ENCODE measurements at places on chromosomes 2 and 18.

- no peak for DNase-seq
Measured at GRCh38 chr2:146873646-146874259, 971.1 kb upstream of the ACVR2A start.

DNA sequence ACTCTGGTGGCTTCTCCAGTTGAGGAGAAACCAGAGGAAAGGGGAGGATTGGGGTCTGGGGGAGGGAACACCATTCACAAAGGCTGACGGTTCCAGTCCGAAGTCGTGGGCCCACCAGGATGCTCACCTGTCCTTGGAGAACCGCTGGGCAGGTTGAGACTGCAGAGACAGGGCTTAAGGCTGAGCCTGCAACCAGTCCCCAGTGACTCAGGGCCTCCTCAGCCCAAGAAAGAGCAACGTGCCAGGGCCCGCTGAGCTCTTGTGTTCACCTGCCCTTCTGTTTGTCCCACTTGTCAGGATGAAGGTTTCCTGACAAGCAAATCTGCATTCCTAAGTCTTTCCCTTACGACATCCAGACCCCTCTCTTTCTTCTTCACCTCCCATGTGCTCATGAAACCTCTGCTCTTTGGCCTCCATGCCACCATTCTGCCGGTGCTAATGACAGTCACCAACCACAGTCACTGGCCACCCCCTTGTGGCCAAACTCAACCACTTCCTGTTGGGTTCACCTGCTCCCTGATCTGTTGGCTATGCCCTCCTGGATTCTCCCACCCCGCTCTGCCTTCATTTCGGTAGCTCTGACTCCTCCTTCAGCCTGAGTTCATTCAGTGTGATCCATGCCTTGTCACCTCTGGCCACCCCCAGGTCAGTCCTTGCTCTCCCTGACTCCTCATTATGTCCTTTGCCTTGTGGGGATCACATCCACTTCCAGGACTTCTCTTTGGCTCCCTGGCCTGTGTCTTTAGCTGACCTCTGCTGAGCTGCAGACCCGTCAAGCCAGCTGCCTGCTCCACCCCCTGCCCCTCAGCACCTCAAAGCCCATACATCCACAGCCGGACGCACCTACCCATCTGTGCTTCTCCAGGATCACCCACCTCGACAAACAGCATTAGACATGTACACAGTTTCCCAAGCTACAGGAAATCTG is 17.6 kb downstream of the EMX1 start:
- no peak for DNase-seq

DNA sequence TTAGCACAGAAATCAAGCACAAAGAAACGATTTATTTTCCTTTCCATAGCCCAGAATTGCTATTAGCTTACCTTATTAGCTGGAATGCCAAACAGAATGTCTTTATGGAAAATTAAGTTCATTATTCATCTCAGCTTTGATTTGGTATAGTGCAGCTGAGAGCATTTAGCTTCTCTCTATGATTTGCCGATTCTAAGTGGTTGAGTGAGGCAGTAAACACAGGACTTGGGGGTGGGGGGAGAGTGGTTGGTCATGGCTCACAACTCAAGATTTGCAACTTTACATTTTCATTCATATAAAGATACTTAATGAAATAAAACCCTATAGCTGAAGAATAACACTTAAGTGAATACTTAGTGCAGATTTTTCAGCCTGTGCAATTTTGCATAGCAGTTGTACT is 395.2 kb downstream of the TGIF1 start:
- DNase-seq, result no peak

GRCh38 chr2:127562936-127563335 is 27.5 kb downstream of the MYO7B start:
- no peak for DNase-seq

GRCh38 chr18:37299471-37300304 is 265.9 kb downstream of the CELF4 start:
- peak; percentile 91 for DNase-seq

GRCh38 chr2:5549771-5550170 is 142.4 kb upstream of the SOX11 start:
- no peak for DNase-seq

DNA sequence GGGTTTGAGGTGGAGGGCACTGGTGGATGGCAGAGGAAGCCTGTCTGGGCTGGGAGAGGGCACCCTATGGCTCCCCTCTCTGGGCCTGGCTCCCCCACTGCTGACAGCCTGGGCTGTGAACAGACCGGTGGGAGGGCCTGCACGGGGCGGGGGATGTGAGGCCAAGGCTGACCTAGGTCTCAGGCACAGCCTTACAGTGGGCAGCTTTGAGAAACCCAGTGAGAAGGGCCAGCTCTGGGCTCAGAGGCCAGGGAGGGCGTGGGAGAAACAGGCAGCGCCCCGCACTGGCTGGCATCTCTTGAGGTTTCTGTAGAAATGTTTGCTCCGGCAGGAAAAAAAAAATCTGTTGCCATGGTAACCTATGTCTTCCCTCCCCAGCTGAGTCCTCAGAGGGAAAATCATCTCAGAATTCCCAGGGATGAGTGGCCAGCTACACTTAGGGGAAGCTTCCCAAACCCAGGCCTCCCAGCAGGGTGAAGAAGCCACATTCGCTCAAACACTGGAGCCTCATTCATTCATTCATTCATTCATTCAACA is 71.7 kb upstream of the TAF1B start:
- DNase-seq, result peak; percentile 95

DNA sequence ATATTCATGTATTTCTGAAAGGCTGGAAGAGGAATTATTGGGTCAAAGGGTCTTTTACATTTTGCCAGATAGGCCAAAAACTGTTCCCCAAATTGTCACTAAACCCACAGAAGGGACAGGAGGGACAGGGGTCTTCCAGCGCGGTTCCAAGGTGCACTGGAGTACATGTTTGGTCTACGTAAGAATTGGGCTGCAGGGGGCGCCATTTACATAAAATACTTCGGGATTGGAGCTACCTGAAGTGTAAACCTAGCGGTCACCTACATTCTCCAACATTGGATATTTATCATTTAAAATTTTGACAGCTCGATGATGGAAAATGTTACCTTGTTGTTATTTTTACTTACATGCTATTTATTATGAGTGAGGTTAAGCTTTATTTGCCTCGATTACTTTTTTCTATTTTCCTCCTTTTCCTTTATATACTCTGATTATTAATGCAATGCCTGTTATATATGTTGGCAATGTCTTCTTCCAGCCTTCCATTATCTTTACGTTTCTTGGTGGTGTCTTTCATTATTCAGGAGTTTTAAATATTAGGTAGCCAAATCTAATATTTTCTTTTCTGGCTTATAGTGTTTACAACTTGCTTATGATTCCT is 43.0 kb upstream of the RAB6C start:
- no peak for DNase-seq

DNA sequence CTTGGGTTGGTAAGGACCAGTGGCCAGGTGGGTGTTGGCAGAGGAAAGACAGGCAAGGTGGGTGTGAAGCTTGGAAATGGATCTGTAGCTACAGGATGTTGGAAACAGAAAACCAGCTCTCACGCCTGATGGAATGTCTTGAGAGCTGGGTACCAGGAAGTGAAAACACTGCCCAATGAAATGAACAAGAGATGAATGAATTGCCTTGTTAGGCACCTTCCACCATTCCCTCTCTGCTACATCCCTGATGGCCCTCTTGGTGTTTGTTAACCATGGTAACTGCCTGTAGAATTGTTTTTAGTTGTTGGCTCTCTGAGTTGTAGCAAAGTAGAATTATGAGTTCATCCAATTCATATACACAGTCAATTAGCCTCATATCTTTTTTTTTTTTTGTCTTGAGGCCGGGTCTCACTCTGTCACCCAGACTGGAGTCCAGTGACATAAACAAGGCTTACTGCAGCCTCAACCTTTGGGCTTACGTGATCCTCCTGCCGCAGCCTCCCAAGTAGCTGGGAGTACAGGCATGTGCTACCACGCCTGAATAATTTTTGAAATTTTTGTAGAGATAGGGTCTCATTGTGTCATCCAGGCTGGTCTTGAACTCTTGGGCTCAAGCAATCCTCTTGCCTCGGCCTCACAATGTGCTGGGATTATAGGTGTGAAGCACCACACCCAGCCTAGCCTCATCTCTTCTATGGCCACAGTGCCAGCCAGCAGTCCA is 9.5 kb downstream of the KCMF1 start:
- no peak for DNase-seq

GRCh38 chr18:33761363-33761762 is 183.3 kb downstream of the ASXL3 start:
- DNase-seq, result peak; percentile 18

DNA sequence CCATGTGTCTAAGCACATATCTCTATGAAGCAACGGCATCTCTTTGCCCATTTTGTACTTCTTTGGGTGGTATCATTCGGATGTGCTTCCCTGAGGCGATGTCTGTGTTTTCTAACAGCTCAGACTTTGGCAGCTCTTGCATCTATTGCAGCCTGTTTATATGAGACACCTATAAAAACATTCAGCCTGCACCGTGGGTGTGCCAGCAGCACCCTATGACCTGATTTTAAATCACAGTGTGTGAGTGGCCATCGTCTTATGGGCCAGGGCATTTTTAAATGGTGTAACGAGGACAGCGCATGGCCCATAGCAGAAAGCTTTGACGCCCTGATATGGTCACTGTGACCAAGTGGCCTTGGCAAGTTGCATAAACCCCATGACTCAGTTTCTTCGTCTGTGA is 12.9 kb downstream of the NPAS2 start:
- DNase-seq, result no peak

GRCh38 chr2:3738454-3738853 is 35.1 kb downstream of the DCDC2C start:
- DNase-seq, result no peak

- DNase-seq, result peak; percentile 13
Measured at GRCh38 chr2:126858013-126858412, 40.7 kb upstream of the TEX51 start.

DNA sequence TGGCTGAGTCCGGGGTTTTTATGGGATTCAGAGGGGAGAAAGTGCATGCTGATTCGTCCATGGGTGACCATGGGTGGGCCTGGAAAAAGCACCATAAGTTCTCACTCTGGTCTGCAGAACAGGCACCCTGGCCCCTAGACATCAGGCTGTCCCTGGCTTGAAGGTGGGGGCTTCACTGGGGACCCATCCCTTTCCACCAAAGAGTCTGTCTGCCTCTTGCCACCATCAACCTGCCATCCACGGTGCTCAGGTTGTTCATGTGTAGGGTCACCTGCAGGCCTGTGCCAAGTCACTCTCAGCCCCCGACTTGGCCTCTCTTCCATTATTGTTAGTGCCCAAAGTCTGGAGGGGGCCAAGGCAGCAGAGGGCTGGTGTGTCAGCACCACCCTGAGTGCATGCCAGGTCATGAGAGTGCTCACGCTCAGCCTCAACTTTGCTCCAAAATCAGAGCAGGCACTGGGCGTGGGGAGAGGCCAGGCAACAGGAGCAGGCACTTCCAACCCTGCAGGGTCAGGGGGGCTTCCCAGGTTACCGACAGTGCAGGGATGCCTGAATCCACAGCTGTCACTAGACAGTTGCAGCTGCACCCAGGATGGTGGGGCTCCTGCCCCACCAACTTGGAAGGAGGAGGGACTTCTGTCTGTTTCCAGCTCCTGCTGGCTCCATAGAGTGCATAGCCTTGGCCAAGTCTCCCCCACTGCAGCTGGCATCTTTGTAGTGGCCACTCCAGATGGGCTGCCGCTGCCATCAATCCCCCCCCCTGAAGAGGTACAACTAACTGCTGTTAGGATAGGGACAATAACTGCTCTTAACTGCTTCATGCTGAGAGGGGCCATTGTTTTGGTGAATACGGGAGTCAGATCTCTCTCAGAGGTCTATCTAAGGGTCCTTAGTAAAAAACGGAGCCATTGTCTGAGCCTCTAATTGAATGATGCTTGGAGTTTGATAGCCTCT is 209.3 kb downstream of the AKAIN1 start:
- DNase-seq, result no peak

GRCh38 chr2:26396734-26397298 is 4.9 kb upstream of the DRC1 start:
- no peak for DNase-seq

All from AG20443 (cell line).